ENCODE measurements at places on chromosomes 16 and 17.
A peak's percentile ranks its signal among the peaks of the same experiment; 100 is the strongest.

DNA sequence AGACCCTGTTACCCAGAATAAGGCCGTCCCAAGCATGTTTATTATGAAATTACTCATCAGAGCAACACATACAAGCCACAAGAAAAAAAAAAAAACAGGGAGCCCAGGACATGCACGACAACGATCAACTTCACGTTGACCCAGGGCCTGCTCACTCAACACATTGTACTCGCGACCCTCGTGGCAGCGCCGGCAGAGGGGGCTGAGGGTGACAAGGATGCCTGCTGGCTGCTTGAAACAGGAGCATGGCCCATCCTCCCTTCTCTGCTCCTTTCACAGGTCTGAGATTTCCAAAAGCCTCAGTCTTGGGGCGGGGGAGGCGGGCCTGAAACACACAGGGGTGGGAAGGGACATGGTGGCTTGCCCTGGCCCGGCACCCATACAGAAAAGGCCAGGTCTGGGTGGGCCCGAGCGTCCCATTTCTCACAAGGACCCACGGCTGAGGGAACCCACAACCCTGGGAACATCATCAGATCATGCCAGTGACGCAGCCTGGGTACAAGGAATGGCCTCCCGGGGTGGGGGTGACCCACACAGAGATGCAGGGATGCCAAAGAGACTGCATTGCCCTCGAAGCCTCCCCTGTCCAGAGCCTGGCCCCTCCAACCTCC, 21.1 kb upstream of the C16orf95 start:
- DNase-seq, result no peak

GRCh38 chr16:31064882-31065461, 9.1 kb downstream of the ZNF668 start:
- no peak for DNase-seq

DNA sequence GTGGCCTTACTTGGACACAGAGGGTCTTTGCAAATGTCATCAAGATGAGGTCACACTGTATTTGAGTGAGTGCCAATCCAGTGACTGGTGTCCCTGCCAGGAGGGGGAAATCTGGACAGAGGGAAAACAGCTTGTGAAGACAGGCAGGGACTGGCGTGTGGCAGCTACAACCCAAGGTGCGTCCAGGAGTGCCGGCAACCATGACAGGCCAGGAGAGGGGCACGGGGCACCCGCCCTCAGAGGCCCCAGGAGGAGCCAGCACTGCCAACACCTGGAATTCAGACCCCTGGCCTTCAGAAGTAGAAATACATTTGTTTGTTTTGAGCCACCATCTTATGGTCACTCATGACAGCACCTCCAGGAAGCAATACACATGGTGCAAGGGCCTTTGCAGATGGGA, 225.7 kb downstream of the CPPED1 start:
- no peak for DNase-seq

- no peak for DNase-seq
These were observed 50.1 kb downstream of the RNF112 start for GRCh38 chr17:19461116-19461515.

DNA sequence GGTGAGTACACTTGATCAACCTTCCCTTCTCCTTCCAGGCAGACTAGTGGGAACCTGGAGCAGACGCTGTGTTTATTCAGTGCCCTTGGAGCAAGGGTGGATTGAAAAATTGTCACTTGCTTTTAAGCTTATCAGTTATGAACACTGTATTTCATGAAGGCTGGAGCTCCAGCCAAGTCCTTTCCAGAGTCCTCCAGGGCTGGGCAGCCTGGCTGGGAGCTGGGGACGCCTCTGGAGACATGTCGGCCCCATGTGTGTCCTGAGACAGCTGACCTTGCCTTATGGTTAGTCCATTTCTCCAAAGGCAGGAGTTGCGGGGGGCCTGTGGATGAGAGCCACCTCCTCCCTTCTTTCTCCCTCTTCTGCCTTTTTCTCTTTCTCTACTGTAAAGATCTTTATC, 67.0 kb downstream of the RAP1GAP2 start:
- no peak for DNase-seq

GRCh38 chr16:25796239-25796638, 104.5 kb downstream of the HS3ST4 start:
- no peak for DNase-seq

GRCh38 chr17:39996800-39997199, 16.2 kb downstream of the PSMD3 start:
- no peak for DNase-seq

- DNase-seq, result no peak
These were observed 131.4 kb downstream of the CA10 start for GRCh38 chr17:52027081-52027480.

GRCh38 chr16:88624977-88625576, 13.3 kb upstream of the IL17C start:
- DNase-seq, result no peak

DNA sequence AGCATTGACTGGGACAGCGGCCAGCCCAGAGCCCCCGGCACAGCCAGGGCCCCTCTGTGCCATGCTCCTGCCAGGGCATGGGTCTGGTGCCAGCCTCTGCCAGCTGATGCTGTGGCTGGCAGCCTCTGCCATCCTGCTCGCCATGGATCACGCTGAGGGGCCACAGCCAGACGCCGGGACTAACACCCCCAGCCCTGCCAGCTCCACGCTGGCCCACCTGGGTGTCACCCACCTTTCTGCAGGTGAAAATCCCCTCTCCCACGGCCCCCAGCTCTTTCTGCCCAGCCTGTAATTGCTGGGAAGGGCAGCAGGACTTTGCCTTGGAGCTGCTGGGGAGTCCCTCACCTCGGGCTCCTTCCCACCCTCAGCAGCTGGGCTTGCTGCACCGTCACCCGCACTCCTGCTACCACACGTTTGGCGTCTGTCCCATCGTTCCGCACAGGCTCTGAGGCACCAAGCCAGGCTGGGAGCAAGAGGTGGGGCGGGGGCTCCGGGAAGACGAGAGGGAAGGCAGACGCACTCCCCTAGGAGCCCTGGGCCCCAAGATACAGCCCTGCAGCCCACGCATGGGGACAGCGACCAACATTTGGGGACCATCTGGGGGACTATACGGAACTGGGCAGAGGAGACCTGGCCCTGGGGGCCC, 42.0 kb upstream of the ACSF3 start:
- DNase-seq, result no peak

DNA sequence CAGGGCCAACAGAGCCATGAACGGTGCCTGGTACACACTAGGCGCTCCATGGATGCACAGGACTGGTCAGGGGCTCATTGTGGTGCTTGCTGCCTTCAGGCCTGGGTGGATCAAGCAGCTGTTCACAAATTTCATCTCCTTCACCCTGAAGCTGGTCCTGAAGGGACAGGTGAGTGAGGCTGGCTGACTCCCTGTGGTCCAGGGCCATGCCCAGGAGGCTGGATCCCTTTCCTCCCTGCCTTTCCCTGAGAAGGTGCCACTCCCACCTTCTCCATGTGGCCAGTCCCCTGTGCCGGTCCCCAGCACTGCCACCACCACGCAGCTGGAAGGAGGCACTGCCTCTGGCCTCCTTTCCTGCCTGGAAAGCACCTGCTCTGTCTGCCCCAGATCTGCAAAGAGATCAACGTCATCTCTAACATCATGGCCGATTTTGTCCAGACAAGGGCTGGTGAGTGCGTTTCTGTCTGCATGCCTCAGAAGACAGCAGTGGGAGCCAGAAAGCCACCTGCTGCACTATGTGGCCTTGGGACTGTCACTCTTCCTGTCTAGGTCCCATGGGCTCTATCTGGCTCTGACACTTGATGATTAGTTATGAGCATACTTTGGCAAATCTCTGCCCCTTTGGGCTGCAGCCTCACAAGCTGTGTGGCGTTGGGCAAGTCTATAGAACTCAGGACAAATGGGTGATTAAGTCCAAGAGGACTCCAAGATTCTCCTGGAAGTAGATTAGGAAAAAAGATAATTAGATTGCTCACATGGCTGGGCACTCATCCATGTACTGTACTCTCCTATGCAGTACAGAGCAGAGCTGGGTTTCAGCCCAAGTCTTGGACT, 9.4 kb downstream of the CETP start:
- DNase-seq, result peak; percentile 56

GRCh38 chr16:87995644-87996043, 44.4 kb downstream of the BANP start:
- DNase-seq, result no peak

DNA sequence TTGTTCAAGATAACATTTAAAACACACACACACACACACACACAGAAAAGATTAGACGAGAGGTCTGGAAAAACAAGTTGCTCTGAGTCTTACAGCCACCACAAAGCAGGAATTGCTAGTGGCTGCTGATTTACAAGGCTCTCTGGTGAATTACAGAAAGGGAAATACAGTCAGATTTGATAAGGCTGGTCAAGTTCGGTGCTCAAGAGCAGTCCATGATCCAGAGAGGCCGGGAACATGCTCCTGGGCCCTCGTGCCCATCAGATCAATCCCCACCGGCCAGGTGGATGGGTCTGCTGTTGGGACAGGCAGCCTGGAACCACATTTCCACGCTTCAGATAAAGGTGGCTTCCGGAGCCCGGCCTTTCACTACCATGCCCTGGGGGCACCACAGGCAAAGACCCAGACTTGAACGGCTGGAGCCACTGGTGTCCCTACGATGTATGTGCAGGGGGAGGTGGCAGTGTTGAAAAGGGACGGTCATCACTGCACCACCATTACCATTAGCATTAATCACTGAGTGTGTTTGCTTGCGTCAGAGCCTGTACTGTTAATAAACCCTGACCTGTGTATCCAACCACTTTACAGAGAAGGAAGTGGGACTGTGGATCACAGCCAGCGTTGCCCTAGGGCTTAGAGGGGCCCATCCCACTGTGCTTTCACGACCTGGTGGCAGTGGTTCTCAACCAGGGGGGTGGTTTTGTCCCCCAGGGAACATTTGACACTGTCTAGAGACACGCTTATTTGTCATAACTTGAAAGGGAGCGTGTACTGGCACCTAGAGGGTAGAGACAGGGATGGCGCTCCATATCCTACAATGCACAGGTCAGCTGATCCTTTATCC, 95.1 kb downstream of the XYLT1 start:
- peak; percentile 44 for DNase-seq

DNA sequence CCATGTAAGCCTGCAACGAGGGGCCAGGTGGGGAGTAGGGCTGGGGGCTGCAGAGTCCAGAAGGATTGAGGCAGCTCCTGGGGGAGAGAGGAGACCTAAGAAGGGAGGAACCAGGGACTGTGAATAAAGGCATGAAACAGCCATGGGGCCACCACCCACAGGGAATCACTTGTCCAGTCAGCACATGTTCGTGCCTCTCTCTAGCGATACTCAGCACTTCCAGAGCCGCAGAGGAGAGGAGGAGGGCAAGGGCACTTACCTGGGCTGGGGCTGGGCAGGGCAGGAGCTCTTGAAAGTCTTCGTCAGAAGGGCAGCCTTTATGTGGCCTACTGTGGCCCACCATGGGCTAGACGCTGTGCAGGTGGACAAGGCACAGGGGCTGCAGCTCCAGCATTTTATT, 24.2 kb downstream of the CACNA1G start:
- DNase-seq, result no peak

DNA sequence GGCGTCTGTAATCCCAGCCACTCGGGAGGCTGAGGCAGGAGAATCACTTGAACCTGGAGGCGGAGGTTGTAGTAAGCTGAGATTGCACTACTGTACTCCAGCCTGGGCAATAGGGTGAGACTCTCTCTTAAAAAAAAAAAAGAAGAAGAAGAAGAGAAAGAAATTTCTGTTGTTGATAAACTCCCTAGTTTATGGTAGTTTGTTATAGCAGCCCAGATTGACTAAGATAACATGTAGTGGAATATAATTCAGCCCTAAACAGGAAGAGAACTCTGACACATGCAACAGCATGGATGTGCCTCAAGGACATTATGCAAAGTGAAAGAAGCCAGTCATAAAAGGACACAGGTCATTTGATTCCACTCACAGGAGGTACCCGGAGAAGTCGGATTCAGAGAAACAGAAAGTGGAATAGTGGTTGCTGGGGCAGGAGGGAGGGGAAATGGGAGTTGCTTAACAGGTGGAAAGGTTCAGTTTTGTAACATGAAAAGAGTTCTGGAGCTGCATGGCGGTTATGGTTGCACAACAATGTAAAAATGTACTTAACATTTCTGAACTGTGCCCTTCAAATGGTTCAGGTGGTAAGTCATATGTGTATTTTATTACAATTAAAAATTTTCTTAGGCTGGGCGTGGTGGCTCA, 26.0 kb upstream of the PRM1 start:
- DNase-seq, result peak; percentile 36

DNA sequence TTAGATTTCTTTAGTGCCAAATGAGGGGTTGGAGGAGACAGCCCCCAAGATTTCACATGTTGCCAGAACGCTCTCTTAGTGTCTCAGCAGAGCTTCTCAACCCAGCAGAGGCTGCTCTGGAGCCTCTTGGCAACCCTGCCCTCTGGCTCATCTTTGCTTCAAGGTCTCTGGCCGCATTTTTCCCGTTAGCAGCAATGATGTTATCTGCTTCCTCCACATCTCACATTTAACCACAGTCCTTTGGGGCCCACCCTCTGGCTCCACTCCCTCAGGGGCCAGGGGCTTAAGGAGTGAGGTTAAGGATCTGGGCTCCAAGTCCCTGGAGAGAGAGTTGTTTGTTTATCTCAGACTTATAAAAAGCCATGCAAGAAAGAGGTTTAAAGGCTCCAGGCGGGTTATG, 3.3 kb upstream of the XYLT1 start:
- no peak for DNase-seq

DNA sequence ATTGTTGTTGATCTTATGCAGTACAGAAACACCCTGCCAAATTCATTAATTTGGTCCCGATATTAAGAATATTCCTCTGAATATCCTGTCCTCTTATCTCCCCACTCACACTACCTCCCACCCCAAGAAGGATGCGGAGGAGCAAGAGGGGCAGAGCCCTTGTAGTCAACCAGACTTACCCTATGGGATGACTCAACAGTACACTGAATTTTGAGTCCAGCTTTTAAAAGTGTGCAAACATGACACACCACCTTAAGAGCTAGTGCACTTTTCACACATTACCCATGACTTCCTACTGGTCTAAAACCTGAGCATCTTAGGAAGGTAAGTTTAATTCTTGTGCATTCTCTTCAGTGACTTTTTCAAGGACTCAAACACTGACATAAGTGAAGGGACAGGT, 9.5 kb downstream of the USP22 start:
- DNase-seq, result no peak

- no peak for DNase-seq
These were observed 81.6 kb downstream of the CMIP start for GRCh38 chr16:81526199-81526598.

GRCh38 chr16:49488336-49488735, 114.7 kb downstream of the C16orf78 start:
- no peak for DNase-seq

DNA sequence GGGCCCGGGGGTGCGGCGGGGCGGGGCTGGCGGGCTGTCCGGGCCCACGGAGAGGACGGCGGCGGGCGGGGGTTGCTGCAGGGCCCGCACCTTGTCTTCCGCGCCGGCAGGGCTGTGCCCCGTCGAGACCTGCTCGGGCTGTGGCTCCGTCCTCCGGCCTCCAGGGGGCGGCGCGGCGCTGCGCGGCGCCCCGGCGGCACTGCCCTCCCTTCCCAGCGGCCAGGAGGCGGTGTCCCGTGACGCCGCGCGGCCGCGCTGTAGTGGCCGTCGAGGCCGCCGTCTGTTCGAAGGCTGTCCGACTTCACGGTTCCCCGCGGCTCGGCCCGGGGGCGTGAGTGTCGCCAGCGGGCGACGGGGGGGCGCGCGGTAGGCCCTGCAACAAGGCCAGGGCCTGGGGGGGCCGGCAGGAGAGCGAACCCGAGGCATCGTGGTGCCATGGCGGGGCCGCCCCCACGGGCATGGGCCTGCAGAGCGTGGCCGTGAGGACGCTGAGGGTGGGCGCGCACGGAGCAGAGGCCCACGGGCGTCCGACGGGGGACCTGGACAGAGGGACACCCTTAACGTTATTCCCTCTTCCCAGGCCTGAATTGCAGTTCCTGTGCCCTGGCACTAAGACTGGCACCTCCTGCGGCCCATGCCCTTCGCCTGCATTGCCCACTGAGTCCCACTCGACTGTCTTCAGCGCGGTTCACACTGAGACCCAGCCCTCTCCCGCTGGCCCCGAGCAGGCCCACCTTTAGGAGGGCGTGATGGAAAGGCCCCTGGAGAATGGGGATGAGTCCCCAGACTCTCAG, at the start of gene PLEKHG4:
TSS of gene PLEKHG4 (plus strand) at position 237 of the 794 bp plus-strand sequence. CDS start at position 750, 513 bp downstream.
- DNase-seq, result peak; percentile 82
